Thyroid gland (tissue), 4 donors: ENCODE measurements at places on chromosomes 5 and 9. TPM values are rescaled to one million over a fixed set of nuclear protein-coding genes. Genes with fewer than 3 reads are reported as not detected.

DNA sequence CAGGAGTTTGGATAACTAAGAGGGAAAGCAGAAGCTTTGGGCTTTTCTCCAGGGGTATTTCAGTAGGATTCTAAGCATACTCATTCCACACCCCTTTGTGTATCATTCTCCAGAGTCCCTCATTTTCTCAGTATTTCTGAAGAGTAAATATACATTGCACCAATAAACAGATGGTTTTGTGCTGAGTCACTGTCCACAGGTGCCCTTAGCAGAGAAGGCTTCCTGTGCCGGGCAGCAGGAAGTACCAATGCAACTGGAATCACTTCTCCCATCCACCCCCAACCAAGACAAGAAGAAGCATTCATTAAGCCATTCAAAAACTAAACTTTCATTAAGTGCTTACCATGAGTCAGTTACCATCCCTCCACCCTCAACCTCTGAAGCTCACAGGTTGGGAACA is 3.6 kb upstream of the CCNJL start:
- H3K4me3 ChIP-seq = no peak overlapping the region
- peak overlapping the region; percentile 59 for H3K27ac ChIP-seq
- no peaks in the 10 kb centered on the region for H3K27me3 ChIP-seq
- DNase-seq = peak; percentile 53
- peaks cover 16% of the 10 kb centered on the region for H3K4me1 ChIP-seq

DNA sequence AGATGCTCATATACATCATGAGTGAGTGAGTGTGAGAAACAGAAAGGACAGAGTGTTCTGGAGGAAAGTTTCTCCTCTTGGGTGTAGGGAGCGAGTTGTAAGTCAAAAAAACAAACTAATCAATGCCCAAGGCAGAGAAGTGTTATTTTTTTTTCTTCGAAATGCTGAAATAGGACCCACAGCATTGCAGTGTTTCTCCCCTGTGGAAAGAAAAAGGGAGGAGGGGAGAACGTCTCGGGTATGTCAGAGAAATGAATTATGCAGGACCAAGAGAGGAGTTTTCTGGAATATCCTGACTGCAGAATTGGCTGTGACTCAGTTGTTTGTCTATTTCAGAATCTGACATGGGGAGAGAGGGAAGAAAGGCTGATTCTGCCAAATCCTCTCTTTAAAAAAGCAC is 337.9 kb upstream of the RFX3 start:
- peak overlapping the region; percentile 28 for H3K27ac ChIP-seq
- peaks cover 30% of the 10 kb centered on the region for H3K4me1 ChIP-seq
- H3K27me3 ChIP-seq = no peaks in the 10 kb centered on the region

- no peaks in the 10 kb centered on the region for H3K4me1 ChIP-seq
- no peak for DNase-seq
- H3K36me3 ChIP-seq = no peaks in the 10 kb centered on the region
Measured at GRCh38 chr5:100791391-100791790, 111.7 kb downstream of the ST8SIA4 start.

- H3K4me1 ChIP-seq = no peaks in the 10 kb centered on the region
- no peak overlapping the region for H3K27ac ChIP-seq
- DNase-seq = no peak
- H3K4me3 ChIP-seq = no peak overlapping the region
- H3K36me3 ChIP-seq = no peaks in the 10 kb centered on the region
Measured at GRCh38 chr5:29697785-29698414, 1495.6 kb upstream of the CDH6 start.

GRCh38 chr9:75039801-75040200 is 11.7 kb upstream of the CARNMT1 start:
- no peak overlapping the region for H3K27ac ChIP-seq
- no peaks in the 10 kb centered on the region for H3K4me1 ChIP-seq
- no peak overlapping the region for H3K4me3 ChIP-seq
- H3K36me3 ChIP-seq = no peaks in the 10 kb centered on the region
- DNase-seq = no peak
- H3K27me3 ChIP-seq = no peaks in the 10 kb centered on the region

- H3K4me3 ChIP-seq = no peak overlapping the region
- no peaks in the 10 kb centered on the region for H3K36me3 ChIP-seq
- no peak overlapping the region for H3K27ac ChIP-seq
- no peak for DNase-seq
- peaks cover 4% of the 10 kb centered on the region for H3K4me1 ChIP-seq
Measured at GRCh38 chr9:125409217-125409636, 147.6 kb downstream of the GAPVD1 start.

DNA sequence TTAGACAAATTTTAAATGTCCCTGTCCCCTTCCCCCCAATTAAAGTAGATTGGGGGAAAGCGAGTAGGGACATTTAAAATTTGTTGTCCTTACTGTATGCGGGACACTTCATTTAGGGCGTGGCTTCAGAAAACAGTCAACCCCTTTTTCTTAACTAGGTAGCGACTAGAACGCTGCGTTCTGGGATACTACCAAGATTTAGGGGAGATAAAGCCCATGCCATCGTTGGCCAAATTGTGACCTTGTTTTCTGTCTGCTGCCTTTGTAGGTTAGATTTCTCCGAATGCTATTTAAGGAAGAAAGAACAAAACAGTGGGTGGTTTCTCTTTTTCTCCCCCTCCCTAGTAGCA is 1.2 kb downstream of the CKS2 start:
- no peaks in the 10 kb centered on the region for H3K27me3 ChIP-seq
- DNase-seq = no peak
- no peak overlapping the region for H3K27ac ChIP-seq
- no peaks in the 10 kb centered on the region for H3K36me3 ChIP-seq

- no peaks in the 10 kb centered on the region for H3K36me3 ChIP-seq
- H3K4me3 ChIP-seq = no peak overlapping the region
- no peaks in the 10 kb centered on the region for H3K4me1 ChIP-seq
- DNase-seq = no peak
Measured at GRCh38 chr9:14441976-14442651, 128.2 kb upstream of the NFIB start.

DNA sequence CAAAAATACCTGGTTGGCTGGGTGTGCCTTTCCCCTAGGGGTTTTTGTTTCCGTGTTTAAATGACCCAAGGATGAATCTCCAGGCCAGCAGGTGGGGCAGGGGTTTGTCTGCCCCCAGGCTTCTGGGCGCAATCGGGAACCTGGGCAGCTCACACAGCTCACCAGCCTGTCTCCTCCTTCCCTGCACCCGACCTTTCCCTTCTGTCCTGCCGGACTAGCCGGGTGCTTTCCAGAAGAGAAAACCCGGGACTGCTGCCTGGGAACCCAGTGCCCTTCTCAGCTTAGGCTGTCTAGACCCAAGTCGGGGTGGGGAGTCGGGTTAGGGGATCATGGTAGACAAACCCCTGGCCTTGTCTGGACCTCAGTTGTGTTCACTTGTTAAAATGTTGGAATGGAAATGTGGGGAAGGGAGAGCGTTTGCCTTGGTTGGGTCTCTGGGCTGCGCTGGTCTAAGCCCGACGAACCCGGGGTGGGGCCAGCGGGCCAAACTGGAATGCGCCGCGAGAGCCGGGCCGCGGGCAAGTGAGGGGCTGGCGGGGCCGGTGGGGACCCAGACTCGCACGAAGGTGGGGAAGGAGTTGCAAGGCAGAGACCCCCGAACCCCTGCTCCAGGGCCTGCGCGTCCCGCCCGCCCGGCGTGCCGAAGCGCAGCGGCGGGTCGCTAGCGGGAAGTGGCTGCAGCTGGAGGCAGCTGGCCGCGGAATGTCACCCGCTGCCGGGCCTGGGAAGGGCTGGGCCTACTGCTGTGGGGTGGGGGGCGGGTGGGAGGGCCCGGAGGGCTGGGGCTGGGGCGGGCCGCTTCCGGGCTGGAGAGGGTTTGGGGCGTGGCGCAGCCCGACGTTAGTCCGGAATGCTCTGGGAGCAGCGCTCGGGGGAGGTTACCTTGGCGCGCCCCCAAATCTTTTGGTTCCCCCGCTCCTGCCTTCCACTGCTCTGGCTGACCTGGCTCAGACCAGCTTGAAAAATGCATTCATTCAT is 84.6 kb downstream of the DAB2IP start:
- peak overlapping the region; percentile 24 for H3K4me3 ChIP-seq
- H3K27ac ChIP-seq = peak overlapping the region; percentile 64
- peaks cover 78% of the 10 kb centered on the region for H3K4me1 ChIP-seq

DNA sequence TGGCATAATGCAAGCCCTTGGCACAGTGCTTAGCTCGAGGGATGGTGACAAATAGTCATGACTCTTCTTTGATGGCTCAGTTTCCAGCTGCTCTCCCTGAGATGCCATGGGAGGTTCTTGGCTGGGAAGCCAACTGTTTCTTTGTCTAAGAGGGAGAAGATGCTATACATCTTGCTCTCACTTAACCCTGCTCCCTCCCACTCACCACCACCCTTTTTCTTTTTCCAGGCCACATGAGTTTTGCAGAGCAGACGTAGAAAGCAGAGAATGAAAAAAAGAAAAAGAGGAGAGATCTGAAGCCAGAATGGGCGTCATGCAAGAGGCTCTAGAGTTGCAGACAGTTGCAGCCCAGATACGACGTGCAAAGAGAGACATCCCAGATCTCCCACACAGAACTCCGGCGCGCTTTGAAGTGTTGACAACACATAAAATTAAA is 160.5 kb downstream of the FGF18 start:
- H3K36me3 ChIP-seq = no peaks in the 10 kb centered on the region
- H3K4me3 ChIP-seq = no peak overlapping the region
- H3K4me1 ChIP-seq = peaks cover 10% of the 10 kb centered on the region
- no peaks in the 10 kb centered on the region for H3K27me3 ChIP-seq
- no peak for DNase-seq

- H3K27me3 ChIP-seq = no peaks in the 10 kb centered on the region
- no peak for DNase-seq
- H3K4me3 ChIP-seq = no peak overlapping the region
- no peaks in the 10 kb centered on the region for H3K36me3 ChIP-seq
- peaks cover 18% of the 10 kb centered on the region for H3K4me1 ChIP-seq
Measured at GRCh38 chr5:157271740-157272271, 5.9 kb downstream of the CYFIP2 start.

- no peaks in the 10 kb centered on the region for H3K27me3 ChIP-seq
- no peaks in the 10 kb centered on the region for H3K4me1 ChIP-seq
- DNase-seq = no peak
- no peak overlapping the region for H3K4me3 ChIP-seq
Measured at GRCh38 chr5:150399524-150400211, 13.0 kb downstream of the CD74 start.

DNA sequence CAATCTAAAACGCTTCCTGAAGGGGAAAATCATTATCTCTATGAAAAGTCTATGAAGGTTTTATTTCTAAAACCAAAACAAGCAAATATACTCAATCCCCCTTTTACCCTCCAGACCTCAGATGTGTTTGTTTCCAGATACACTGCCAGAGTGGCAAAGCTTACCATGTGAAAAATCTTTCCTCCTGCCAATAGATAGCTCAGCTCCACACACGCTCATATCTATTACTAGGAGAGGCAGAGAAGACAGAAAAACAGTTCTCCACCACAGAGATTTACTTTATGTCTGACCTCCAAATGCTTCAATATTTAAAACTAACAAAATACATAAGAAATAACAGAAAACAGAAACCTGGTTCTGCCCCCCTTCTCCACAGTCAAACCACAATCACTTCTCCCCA is 7.0 kb downstream of the IRX2 start:
- DNase-seq = no peak
- H3K4me3 ChIP-seq = no peak overlapping the region
- no peak overlapping the region for H3K27ac ChIP-seq
- H3K27me3 ChIP-seq = peaks cover 7% of the 10 kb centered on the region
- H3K4me1 ChIP-seq = no peaks in the 10 kb centered on the region

MYOT gene
- 2.8 TPM for total RNA-seq

CCDC152 gene
- 1.7 TPM for total RNA-seq

PTPN3 gene
- 21.3 TPM for total RNA-seq

SLC36A3 gene
- total RNA-seq = not detected
